NCI-H146 (cell line): ENCODE measurements at places on chromosomes 6 and 20.

GRCh38 chr6:156344491-156344890 lies 432.7 kb upstream of the ARID1B start:
- no peak for DNase-seq

DNA sequence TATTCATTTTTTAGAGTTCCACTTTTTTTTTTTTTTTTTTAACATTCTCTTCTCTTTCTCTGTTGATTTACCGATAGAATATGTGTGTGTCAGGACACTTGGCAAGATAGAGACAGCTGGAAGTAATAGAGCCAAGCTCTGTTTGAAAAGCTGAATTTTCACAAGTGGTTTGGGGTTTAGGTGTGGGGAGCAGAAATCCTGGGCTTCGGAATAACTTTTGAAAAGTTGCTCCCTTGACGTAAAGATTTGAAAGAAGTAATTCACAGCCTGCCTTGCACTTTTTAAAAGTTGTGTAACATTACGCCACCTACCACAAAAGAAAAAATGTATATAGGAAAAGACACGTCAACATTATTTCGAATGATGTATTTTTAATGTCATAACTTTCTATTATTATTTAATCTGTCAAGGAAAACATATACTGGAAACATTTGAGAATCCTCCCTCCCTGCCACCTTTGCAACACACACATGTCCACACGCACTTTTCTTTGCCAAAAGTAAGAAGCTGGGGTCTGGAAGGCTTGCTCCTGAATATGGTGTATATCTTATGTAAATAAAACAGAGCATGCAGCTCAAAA lies 917.9 kb downstream of the KIF16B start:
- no peak for DNase-seq

DNA sequence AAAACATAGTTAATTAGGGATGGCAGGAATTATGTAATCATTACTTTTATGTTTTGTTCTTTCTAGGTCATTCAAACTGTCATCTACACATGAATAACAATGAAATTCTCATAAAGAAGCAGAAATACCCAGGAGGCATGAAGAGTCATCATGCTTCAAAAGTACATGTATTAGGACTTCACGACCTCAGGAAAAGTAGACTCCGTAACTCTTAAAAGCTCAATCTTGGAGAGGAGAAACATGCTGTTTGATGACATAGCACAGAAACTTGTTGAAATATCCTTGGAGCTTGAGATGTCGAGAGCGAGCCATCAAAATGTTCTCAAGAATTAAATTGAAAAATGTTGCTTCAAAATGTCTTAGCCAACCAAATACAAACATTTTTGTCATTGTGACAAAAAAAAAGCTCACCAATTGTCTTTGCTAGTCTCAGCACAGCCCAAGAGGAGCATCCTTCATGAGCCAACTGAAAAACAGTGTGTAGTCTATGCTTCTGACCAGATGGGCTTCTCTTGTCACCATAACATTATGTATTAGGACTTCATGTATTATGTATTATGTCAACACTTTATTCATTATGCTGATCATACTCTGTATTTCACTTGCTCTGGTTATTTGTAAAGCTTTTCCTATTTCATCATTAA lies 28.2 kb upstream of the ANKEF1 start:
- DNase-seq = no peak

GRCh38 chr6:135753196-135753595 lies 98.3 kb upstream of the PDE7B start:
- no peak for DNase-seq

DNA sequence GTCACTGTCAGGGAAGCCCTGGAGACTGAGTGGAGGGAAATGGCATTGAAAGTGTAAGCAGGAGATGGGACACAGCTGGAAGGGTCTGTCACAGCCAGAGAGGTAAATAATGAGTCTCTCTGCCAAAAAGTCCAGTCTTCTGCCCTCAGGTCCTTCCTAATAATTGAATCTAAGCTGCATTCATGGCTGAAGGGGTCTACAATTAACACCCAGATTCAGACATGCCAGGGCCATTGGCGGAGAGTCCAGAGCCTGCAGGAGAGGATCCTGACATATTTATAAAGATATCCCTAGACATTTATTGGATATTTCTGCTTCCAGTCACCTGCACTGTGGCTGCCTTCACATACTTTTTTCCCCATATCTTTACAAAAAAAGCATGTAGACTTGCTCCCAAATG lies 89.0 kb downstream of the LRFN2 start:
- DNase-seq = no peak

DNA sequence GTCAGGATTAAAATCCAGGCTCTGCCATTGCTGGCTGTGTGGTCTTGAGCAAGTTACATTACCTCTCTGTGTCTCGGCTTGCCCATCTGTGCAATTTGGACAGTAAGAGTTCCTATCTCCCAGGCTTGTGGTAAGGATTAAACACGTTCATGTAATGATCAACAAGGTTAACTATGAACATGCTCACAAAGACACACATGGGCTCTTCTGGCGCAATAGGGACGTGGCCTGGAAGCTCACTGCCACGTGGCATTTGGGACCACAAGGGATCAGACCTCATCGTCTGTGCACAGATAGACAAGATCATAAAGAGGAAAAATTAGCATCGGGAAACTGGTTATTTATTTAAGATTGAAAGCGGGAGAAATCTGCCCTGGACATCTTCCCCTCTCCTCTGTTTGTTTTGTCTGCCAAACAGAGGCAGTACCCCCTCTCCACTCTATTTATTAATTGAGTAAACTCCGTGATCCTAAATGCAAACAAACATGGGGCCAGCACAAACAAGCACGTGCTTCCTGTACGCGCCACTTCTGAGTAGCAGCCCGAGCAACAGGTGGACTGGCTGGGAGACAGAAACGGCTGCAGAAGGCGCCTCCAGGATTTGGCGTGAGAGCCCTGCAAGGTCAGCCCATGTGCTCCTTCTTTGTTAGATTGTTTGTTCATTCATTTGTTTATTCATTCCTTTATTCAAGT lies 95.0 kb downstream of the CDH26 start:
- peak; percentile 77 for DNase-seq

DNA sequence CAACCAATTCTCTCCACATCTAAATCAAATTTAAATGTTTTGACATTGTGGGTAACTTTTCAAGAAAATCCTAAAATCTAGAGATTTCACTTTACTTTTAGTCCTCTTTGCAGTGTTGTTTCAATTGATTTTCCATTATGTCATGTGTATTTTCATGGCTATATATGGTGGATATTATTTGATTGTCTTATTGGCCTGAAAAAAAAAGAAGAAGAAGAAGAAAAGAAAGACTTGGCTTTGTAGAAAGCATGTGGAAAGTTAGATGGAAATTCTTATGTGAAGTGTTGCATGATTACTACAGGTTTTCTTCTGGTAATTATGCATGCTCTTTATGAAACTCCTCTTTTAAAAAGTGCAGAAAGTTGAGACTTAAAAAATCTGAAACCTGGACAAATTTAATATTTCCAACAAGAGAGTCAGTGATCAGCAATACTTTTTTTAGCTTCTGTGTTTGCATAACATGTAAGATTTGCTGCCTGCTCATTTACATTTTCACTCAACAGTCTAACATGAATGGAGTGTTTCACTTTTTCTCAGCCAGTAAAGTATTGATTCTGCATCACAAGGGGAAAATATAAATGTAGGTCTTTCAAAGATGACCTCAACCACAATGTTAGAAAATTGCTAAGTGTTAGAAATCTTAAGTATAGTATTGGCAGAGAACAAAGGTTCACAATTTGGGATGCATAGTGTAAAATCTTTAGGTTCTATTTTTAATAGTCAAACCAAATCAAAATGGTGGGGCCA lies 438.7 kb downstream of the BCKDHB start:
- no peak for DNase-seq

- no peak for DNase-seq
Measured at GRCh38 chr20:33711446-33711738, 8.7 kb downstream of the PXMP4 start.

- peak; percentile 20 for DNase-seq
Measured at GRCh38 chr20:53738039-53738944, 144.7 kb upstream of the ZNF217 start.

- no peak for DNase-seq
Measured at GRCh38 chr6:170101281-170102035, 189.4 kb downstream of the DLL1 start.

GRCh38 chr20:62066983-62067433 lies 1.3 kb upstream of the TAF4 start:
- DNase-seq = peak; percentile 46

DNA sequence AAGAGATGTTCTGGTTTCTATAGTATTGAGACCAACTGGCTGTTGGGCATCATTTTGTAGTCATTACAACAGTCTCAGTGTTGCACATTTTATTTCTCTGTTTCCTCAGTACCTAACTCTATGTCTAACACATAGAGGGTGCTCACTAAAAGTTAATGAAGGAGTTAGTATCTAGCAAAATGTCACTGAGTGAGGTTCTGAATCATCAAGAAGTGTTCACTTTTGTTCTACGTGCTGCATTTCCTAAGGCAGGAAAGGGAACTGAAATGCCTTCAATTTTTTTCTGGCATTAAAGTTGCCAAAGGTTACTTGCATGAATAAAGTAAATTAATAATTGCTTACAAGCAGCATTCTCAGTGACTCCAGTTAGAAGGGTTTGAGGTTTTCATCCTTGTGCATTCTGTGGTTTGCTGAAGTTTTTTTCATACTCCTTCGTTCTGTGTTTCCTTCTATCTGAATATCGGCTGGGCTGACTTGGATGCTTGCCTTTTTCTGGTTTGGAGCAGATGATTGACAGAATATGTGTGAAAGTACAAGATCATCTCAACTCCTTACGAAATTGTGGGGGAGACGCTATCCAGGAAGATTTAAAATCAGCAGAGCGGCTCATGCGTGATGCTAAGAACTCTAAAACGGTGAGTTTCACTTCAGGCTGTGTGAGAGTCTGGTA lies 114.5 kb upstream of the SCGN start:
- no peak for DNase-seq

- DNase-seq = no peak
Measured at GRCh38 chr6:67885081-67886033, 749.7 kb upstream of the ADGRB3 start.
